LHCN-M2 (cell line): ENCODE measurements at places on chromosomes 12 and 14.

DNA sequence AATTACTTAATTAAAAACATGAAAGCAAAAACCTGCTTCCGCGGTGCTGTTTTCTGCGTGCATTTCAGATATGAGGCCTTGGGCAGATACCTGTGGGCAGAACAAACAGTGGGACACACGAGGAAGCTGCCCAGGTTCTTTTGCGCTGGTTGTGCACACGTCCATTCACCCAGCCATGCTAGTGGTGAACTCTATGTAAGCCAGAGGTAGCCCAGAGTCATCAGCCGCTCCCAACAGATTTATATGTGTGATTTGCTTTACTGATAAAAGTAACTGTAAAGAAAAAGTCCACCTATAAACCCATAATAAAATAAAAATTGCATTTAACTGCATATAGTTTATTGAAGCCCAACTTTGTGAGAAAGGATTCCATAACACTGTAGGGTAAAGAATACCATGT lies 47.1 kb upstream of the TMEM260 start:
- DNase-seq, result no peak

- DNase-seq, result no peak
Observed at GRCh38 chr14:51926449-51926848, 62.9 kb upstream of the RTRAF start.

DNA sequence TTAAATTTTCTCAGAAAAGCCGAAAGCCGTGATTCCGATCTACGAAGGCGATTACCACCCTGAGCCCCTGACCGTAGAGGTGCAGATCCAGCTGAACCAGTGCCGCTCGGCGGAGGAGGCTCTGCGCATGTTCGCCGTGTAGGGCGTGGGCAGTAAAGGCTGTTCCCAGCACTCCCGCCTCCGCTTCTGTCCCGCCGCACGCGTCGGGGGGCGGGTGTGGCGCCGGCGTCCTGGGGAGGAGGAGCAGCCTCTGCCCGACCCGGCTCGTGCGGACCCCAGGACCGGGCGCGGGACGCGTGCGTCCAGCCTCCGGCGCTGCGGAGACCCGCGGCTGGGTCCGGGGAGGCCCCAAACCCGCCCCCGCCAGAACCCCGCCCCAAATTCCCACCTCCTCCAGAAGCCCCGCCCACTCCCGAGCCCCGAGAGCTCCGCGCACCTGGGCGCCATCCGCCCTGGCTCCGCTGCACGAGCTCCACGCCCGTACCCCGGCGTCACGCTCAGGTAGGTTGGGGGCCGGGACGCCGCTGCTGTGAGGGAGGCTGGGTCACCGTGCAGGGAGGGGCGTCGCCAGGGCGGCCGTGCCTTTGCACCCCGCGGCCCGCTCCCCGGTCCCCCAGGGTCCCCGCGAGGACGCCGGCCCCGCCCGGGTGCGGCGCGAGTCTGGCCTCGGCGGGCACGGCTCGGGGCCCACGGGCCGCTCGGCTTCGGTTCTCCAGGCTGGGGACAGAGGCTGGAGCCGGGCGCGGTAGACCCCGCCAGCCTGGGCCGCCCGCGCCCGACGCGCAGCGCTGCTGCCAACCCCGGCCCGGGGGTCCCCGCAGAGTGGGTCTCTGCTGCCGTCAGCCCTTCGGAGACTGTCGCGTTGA lies at the start of gene B3GNT4:
B3GNT4 (plus strand) TSS at position 409 of the 866 bp plus-strand sequence. CDS start 910 bp downstream, outside the sequence.
- DNase-seq, result no peak

DNA sequence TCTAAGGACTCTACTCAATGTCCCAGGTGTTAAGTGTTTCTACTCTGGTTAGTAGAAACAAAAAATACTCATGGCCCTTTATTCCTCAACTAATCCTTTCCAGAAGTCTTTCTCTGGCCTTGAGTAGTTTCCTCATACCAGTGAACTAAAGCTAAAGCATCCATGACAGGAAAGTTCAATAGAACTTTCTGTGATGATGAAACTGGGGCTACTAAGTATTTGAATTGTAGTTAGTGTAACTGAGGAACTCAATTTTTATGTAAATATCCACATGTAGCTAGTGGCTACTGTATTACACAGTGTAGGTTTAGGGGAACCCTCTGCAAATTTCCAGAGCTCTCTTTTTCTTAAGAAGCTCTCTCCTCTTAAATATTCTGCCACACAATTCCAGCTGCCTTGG lies 63.7 kb downstream of the R3HDM2 start:
- no peak for DNase-seq

DNA sequence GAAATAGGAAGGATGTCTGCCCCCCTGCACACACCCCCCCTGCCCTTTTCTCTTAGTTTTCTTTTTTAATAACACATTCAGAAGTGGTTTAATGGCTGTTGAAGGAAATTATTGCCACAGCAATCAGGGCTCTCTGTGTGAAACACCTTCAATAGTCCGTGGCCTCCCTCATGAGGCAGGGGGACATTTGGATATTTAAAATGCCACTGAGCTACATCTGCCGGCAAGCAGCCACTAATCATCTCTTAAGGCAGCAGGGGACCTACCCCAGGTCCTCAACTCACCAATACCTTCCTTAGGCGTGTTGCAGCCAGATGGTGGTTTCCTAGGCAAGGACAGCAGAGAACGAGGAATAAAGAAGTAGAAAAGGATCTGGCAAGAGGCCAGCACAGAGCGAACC lies 283.2 kb downstream of the TTC8 start:
- no peak for DNase-seq

DNA sequence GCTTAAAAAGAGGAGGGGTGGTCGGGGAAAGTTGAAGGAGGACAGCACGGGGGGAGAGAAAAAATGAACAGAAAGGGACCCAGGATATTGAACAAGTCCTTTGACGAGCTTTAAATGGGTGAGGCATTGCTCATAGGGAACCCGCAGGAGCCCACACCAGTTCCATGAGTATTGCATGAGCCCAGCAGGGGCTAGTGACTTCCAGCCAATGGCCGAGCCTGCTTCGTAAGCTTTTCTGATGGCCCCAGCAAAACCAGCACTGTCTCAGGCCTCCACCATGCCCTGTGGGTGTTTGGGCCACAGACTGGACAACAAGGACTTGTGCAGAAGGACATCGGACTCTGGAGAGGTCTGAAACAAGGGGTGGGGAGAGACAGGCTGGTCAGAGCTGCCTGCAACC lies 109.5 kb downstream of the ZFP36L1 start:
- DNase-seq, result peak; percentile 71
